CD8-positive, alpha-beta memory T cell (primary cell): ENCODE measurements at places on chromosomes 5 and 9. TPM values are rescaled to one million over a fixed set of nuclear protein-coding genes. Genes with fewer than 3 reads are reported as not detected.

GRCh38 chr5:39138892-39139291, 64.7 kb upstream of the RICTOR start:
- no peaks in the 10 kb centered on the region for H3K27me3 ChIP-seq
- no peak overlapping the region for H3K4me3 ChIP-seq
- H3K4me1 ChIP-seq, result peaks cover 12% of the 10 kb centered on the region
- DNase-seq, result no peak

DNA sequence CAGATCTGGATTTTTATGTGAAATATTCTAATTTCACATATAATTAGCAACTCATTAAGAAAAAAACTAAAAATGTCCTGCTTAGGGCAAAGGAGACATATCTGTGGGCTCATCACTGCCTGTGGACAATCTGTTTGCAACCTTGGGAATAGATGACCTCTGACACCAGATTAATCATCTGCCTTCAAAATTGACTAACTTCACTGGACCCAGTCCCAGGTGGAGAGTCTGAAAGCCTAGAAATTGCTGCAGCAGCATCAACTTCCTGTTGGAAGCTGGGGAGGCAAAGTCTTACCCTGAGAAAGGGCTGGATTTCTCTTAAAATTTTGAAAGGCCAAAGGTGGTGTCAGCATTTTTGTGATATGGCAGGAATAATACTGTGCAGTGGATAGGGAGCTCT, 76.3 kb upstream of the TNC start:
- H3K4me1 ChIP-seq, result no peaks in the 10 kb centered on the region
- H3K27me3 ChIP-seq, result no peaks in the 10 kb centered on the region
- H3K36me3 ChIP-seq, result no peaks in the 10 kb centered on the region
- DNase-seq, result no peak

GRCh38 chr9:75071530-75072122, 16.3 kb downstream of the NMRK1 start:
- peak; percentile 28 for DNase-seq
- peaks cover 7% of the 10 kb centered on the region for H3K4me1 ChIP-seq
- no peak overlapping the region for H3K4me3 ChIP-seq
- H3K36me3 ChIP-seq, result peaks cover 8% of the 10 kb centered on the region
- H3K27ac ChIP-seq, result no peak overlapping the region

GRCh38 chr5:6718718-6719117, 5.5 kb downstream of the TENT4A start:
- H3K4me3 ChIP-seq, result no peak overlapping the region
- H3K27ac ChIP-seq, result no peak overlapping the region
- no peaks in the 10 kb centered on the region for H3K36me3 ChIP-seq
- DNase-seq, result no peak
- peaks cover 72% of the 10 kb centered on the region for H3K4me1 ChIP-seq

DNA sequence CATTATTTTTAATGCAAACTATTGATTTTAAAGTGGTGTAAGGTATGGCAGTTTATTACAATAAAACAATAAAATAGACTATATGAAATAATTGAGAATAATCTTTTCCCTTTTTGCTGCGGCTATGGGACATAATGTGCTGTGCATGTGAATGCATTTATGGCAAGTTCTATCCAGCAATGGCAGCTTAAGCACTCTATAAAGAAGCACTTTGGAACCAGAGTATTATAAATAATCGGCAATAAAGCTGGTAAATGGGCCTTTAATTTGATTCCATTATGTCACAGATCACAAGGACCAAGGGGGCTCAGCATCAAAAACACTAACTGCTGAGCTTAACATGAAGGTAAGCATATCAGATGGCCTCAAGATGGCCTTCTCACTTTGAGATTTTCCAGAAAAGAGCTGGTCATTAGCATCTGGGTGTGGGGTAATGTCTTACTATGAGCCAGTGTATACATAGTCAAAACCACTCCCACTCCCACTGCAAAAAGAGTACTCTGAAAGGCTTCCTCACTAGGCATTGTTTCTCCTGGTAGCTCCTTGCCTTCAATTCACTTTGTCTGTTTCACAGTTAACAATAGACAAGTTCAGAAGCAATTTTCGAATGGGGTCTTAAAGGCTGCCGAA, 97.1 kb upstream of the ASTN2 start:
- DNase-seq, result no peak
- H3K27me3 ChIP-seq, result no peaks in the 10 kb centered on the region
- H3K4me3 ChIP-seq, result no peak overlapping the region
- no peaks in the 10 kb centered on the region for H3K4me1 ChIP-seq

DNA sequence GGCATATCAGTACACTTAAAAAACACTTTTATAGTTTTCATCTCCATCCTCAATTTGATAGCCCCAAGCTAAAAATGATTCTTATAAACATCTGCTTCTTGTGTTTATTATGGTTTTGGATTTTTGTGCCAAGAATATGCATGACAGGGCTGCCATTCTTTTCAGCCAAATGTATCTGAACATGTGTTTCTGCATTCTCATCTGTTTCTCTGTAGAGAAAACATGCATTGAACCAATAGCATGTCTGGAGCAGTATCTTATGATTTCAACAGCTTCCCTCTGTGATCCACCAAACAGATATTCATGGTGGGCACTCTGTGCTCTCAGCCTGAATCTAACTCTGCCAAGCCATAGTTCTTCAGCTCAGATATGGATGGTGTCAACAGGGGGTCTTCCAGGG, 99.3 kb upstream of the ERCC6L2 start:
- no peak for DNase-seq
- no peak overlapping the region for H3K4me3 ChIP-seq
- no peaks in the 10 kb centered on the region for H3K27me3 ChIP-seq
- no peaks in the 10 kb centered on the region for H3K4me1 ChIP-seq
- H3K27ac ChIP-seq, result no peak overlapping the region

DNA sequence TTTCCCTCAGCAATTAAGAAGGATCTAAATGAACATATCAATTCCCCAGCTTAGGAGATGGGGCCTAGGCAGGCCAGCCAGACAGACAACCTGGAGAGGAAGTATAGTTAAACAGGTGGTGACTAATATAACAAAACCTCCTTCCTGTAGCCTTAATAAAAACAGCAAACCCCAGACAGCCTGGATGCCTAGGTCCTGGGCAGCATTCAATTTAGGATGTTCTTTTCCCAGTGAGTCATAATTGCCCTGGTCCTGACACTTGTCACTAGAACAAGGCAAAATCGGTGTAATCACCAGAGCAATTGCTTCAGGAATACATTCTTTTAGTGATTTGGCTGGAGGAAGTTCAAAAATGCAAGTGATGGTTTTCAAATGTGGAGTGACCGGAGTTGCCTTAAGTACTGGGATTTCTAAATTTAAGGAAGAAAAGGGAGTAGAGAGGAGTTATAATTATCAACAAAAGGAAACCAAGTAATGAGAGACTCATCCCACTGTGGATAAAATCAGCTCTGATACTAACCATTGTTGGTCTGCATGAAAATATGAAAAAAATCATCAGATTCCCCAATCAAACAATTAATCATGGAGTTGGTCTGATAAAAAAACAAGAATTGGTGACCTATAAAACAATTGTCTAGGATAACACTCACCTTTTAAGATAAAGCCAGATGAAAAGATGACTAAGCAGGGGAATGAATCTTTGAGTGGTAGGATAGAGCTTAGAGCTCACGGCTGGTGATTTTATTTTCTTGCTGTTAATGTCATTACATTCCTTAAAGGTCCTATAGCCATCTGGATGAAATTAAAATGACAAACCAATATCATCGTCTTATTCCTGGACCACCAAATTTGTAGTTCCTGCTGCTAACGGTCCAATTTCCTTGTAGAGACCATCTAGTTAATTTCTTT, 39.0 kb upstream of the TARS1 start:
- no peak for DNase-seq
- H3K4me1 ChIP-seq, result no peaks in the 10 kb centered on the region
- H3K27ac ChIP-seq, result no peak overlapping the region
- H3K4me3 ChIP-seq, result no peak overlapping the region
- H3K36me3 ChIP-seq, result no peaks in the 10 kb centered on the region
- H3K27me3 ChIP-seq, result no peaks in the 10 kb centered on the region

GRCh38 chr9:73371801-73372200, 220.1 kb downstream of the ANXA1 start:
- no peaks in the 10 kb centered on the region for H3K27me3 ChIP-seq
- H3K4me3 ChIP-seq, result no peak overlapping the region
- no peak overlapping the region for H3K27ac ChIP-seq
- H3K36me3 ChIP-seq, result no peaks in the 10 kb centered on the region
- H3K4me1 ChIP-seq, result no peaks in the 10 kb centered on the region

- H3K27me3 ChIP-seq, result no peaks in the 10 kb centered on the region
- DNase-seq, result no peak
- no peaks in the 10 kb centered on the region for H3K36me3 ChIP-seq
- no peak overlapping the region for H3K27ac ChIP-seq
- no peaks in the 10 kb centered on the region for H3K4me1 ChIP-seq
Measured at GRCh38 chr5:150505041-150505511, 2.9 kb upstream of the NDST1 start.

DNA sequence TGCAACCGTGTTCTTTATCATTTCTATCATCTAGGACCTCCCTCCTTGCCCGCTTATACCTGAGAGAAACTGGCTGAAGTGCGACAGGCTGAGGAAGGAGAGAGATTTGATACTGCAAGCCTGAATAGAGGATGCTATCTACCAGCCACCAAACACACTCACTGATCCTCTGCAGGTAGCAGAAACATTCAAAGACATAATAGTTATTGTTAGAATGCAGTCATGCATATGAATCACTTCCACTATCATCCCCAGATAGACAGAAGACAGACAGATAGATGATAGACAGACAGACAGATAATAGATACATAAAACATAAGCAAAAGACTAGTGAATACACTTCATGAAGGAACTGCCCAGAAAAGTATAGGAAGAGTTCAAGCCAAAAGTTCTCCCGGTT, 32.9 kb downstream of the FAM81B start:
- no peak overlapping the region for H3K4me3 ChIP-seq
- DNase-seq, result no peak
- H3K36me3 ChIP-seq, result no peaks in the 10 kb centered on the region
- no peak overlapping the region for H3K27ac ChIP-seq
- no peaks in the 10 kb centered on the region for H3K27me3 ChIP-seq

DNA sequence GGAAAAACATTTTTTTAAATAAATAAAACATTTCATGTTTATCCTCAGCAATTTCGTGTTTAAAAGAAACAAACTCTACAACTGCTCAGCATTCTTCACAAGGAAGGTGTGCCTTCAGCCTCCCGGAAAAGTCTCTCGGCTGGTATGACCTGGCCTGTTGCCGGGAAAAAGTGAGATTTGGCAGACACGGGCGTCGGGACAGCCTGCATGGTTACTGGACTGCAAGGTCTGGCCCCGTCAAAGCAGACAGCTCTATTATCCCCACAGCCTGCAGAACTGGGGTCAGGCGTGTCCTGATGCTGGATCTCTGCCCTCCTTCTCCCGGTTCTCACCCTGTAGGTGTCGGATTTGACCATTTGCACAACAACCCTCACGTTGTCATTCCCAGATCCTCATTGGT, 120.3 kb upstream of the SPATA31C2 start:
- no peak overlapping the region for H3K27ac ChIP-seq
- no peak overlapping the region for H3K4me3 ChIP-seq
- no peaks in the 10 kb centered on the region for H3K27me3 ChIP-seq
- no peaks in the 10 kb centered on the region for H3K4me1 ChIP-seq
- no peak for DNase-seq

DNA sequence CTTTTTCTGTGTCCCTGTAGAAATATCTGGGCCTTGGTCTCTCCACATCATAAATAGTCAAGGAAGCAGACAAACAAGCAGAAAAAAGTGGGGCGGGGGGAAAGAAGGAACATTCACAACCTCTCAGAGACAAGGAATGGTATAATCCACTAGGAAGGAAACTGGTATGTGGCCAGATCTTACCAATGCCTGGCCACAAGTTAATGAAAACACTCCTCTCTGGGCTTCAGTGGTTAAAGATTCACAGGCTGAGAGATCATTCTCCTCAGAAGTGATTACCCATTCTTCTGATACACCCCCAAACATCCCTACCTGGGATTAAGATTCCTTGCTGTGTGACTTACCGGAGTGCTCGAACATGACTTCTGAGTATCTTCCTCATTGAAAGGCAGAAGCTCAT, 290.6 kb downstream of the MARCHF11 start:
- no peak for DNase-seq
- no peaks in the 10 kb centered on the region for H3K4me1 ChIP-seq
- no peaks in the 10 kb centered on the region for H3K27me3 ChIP-seq
- no peak overlapping the region for H3K27ac ChIP-seq
- H3K36me3 ChIP-seq, result no peaks in the 10 kb centered on the region
- H3K4me3 ChIP-seq, result no peak overlapping the region

DNA sequence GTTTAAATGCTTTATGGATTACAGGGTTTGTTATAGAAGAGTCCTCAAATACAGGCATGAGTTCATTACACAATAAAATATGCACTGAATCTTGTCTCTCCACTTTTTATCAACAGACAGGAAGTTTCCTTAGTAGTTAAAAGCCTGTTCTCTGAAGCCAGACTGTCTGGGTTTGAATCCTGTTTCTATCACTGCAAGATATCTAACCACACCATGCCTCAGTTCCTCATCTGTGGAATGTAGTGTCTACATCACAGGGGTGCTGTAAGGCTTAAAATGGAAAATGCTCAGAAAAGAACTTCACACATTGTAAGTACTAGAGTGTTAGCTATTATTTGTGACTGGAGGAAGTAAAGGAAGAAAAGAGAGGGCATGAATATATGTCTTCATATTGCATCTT, 9.3 kb downstream of the LIX1 start:
- H3K36me3 ChIP-seq, result no peaks in the 10 kb centered on the region
- no peak for DNase-seq
- H3K27me3 ChIP-seq, result no peaks in the 10 kb centered on the region
- H3K27ac ChIP-seq, result no peak overlapping the region
- H3K4me3 ChIP-seq, result no peak overlapping the region

GRCh38 chr9:128304971-128305288, 17.3 kb downstream of the TRUB2 start:
- H3K36me3 ChIP-seq, result peaks cover 10% of the 10 kb centered on the region
- no peaks in the 10 kb centered on the region for H3K27me3 ChIP-seq
- no peaks in the 10 kb centered on the region for H3K4me1 ChIP-seq
- H3K4me3 ChIP-seq, result no peak overlapping the region

DNA sequence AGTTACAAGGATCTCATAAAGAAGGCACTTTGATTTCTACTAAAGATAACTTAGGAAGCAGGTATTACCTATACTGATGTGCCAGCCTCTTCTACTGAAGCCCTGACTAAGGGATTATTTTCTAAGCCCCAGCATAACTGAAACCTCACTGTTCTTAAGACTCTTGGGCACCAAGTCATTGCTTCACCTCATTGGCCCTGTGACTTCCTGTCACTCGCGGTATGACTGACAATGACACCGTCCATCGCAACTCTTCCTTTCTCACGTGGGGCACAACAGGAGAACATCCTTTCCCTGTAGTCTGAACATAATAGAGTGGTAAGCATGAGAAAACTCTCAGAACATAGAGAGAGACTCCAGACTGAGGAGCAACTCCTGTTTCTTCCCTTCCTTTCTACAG, 6.4 kb downstream of the OR2V2 start:
- H3K4me1 ChIP-seq, result peaks cover 4% of the 10 kb centered on the region
- no peak for DNase-seq
- no peak overlapping the region for H3K4me3 ChIP-seq
- H3K27me3 ChIP-seq, result peaks cover 6% of the 10 kb centered on the region
- no peak overlapping the region for H3K27ac ChIP-seq

Gene AQP7
- total RNA-seq, result not detected

Gene RNF208
- 2.7 TPM for total RNA-seq

Gene NDUFAF2
- 46.8 TPM for total RNA-seq

Gene ARHGEF39
- total RNA-seq, result 7.7 TPM

Gene ISCA1
- 33.4 TPM for total RNA-seq
